Central memory CD4-positive, alpha-beta T cell (primary cell): ENCODE measurements at places on chromosomes 1 and 21.

DNA sequence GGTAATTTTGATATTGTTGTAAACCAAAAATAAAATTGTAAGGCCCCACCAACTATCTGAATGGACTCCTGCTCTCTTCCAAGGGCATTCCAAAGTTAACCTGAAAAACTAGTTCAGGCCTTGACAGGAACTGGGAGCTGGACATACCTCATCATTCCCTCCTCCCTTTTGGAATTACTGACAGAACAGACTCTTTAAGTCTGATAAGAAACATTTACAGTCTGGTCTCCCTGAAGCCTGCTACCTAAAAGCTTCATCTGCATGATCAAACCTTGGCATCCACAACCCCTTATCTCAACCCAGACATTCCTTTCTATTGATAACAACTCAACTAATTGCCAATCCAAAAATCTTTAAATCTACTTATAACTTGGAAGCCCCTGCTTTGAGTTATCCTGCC lies 123.8 kb downstream of the TLR5 start:
- no peak for DNase-seq

DNA sequence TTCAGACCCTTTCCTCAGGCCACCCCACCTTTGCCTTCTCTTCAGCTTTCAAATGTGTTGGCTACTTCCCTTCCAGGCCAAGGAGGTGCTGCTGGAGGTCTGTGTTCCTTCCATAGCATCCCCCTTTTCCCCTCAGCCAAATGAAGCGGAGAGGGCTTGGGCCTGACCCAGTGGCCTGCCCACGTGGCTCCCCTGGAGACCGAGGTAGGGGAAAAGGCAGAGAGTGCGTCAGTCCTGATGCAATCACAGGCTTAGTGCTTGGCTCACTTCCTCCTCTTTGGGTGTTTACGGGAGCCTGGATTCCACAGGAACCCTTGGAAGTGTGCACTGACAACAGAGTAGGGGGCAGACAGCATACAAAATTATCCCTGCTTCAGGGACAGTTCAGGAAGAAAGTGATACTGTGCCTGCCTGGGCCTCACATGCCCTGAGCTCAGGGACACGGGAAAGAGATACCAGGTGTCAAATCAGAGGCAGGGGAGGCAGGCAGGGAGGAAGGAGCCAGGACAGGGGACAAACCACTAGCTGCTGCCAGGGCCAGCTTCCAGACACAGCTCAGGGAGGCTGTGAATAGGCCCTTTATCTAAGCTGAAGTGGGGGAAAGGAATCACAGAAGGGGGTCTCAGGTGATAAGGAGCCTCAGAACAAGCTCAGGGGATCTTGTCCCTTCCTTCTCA lies 16.6 kb upstream of the PTP4A2 start:
- DNase-seq = no peak

DNA sequence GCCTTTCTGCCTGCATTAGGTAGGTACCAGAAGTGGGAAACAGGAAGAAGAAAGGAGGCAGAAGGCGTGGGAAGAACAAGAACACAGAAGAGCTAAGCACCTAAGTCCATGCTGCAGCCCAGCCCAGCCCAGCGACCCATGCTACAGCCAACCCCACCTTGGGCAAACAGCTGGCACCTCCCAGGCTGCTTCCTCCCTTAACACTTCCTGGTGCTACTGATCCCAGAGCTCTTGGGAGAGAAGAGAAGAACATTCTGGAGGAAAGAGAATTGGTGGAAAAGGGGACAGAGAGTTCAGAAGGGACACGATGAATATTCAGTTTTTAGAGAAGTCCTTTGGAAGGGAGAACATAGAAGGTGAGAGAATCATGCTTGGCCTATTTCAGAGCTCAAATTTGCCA lies 28.5 kb downstream of the PLEKHA6 start:
- no peak for DNase-seq

DNA sequence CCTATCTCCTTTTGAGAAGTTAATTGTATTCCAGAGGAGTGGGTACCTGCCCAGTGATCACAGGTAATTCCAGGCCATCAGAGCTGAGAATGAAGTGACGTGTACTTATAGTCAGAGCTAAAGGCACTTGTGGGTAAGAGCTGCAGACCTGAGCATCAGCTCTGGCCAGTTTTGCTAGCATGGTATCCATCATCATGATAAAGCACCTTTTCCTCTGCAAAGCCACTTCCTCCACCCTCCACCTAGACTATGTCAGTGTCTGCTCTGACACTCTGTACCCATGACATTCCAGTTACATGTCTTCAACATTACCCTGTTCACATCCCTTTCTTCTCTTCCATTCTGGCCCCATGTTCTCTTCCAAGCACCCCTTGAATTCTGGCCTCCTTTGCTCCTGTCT lies 157.3 kb downstream of the GRIK3 start:
- DNase-seq = no peak

GRCh38 chr1:12177999-12178441 lies 11.2 kb downstream of the TNFRSF1B start:
- DNase-seq = peak; percentile 94

DNA sequence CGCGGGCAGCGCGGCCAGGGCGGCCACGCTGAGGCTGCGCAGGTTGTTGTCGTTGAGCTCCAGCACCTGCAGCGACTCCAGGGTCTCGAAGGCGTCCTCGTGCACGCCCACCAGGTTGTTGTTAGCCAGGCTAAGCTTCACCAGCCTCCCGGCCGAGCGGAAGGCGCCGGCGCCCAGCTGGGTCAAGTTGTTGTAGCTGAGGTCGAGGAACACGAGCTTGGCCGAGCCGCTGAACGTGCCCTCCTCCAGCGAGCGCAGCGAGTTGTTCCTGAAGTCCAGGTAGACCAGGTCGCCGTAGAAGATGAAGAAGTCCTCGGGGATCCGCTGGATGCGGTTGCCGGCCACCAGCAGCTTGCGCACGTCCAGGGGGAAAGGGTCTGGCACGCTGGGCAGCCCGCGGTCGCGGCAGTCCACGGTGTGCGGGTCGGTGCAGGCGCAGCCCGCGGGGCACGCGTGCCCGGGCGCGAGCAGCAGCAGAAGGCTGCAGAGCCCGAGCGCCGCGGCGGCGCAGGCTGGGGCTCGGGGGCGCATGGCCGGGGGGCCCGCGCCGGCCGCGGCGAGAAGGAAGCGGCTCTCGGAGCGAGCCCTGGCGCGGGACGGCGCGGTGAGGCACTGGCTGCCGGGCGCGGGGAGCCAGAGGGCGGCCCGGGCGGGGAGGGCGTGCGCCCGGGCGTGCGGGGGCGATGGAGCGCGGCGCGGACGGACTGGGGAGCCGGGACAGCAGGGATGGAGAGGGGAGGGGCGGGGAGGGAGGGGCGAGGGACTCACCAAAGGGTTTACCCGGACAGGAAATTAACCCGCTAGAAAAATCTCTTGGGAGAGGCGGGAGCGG lies 524 bp downstream of the LRRC38 start:
- DNase-seq = no peak

DNA sequence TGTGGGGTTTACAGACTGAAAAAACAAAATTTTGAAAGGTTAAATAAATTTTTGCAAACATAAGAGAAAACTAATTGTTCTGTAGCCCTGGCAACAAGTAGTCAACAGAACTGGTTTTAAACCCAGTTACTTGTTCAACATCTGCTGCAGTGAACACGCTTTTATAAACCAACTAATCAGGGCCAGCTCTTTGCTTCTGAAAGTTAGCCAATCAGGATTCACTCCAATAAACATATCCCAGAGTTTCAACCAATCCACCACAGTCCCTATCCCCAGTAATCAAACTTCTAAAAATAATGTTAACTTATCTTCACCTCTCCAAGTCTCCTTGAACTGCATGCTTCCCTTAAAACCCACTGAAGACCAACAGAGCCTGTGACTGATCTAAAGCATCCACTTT lies 306.6 kb downstream of the CTH start:
- DNase-seq = no peak

DNA sequence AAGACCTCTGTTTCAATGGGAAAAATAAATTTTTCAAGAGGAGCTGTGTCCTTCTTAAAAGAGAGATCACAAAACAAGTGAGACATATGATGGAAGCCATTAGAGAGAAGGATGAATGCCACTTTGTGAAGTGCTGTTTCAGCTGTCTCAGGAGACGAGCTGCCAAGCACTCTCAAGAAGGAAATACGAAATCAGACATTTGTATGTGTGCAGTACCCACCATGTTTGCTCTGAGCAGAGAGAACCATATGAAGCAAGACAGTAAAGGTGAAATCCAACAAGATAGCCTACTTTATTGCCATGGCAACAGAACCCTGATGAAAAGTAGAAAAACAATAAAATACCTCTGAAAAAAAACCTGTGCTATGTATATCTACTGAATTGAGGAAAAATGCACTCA lies 168.1 kb downstream of the AMY1C start:
- DNase-seq = no peak

- DNase-seq = no peak
Measured at GRCh38 chr1:225817611-225818061, 7.7 kb downstream of the EPHX1 start.

GRCh38 chr1:60898413-60898812 lies 183.9 kb upstream of the NFIA start:
- DNase-seq = no peak

- no peak for DNase-seq
Measured at GRCh38 chr1:118290046-118290445, 105.0 kb upstream of the SPAG17 start.

DNA sequence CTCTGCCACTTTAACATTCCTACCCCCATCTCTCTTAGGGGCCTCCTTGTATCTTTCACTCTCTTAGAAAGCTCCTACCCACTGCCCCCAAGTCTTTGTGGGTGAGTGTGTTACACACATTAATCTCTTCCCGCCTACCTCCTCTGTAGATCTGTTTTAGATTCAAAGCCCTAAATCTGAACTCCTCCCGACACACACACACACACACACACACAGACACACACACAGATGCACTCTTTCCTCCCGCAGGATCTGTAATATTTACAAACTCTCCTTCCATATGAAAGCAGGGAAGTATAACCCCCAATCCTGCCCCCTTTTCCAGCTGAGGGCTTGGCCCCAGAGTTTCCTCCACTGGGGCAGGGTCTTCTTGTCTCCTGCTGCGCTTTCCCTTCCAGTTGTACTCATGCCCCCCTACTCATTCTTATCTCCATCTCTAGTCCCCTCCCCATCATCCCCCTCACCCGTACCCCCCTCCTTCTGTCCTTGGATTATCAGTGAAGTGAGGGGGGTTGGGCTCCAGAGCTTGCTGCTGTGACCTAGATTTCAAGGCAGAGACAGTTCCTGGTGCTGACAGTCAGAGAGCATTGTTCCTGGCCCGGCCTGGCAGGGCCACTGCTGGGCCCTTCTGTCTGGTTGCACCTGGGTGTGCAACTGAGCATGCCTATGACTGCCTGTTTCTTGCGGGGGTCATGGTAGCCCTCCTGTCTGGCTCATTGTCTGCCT lies 4.3 kb downstream of the PEA15 start:
- no peak for DNase-seq

DNA sequence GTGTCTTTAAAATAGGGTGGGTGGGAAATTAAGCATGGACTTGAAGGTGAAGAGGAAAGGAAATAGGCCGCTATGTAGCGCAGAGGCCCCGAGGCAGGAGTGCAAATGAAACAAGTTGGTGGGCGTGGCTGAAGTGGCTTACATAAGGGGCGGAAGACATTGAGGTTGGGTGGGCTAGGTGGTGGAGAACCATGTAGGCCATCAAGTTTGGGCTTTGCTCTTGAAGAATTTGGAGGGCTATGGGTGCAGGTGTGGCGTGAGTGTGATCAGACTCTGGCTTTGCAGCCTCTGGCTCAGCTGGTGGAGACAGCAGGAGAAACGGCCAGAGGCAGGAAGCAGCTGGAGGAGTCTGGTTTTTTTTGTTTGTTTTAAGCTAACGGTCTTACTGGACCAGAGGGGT lies 6.7 kb downstream of the SLFNL1 start:
- no peak for DNase-seq

- DNase-seq = no peak
Measured at GRCh38 chr1:171828794-171829193, 12.5 kb upstream of the DNM3 start.

DNA sequence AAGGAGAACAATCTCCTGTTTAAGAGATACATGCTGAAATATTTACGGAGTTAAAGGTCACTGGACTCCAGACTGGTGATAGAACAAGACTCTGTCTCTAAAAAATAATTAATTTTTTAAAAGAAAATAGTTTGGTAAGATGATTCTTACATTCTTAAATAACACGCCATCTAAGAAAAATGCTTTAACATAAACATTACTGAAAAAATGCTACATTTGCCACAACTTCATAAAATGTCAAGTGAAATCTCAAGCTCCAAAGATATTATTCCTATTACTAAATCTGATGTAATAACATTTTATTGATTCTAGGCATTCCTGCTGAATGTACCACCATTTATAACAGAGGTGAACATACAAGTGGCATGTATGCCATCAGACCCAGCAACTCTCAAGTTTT lies 4.1 kb downstream of the ANGPTL3 start:
- DNase-seq = no peak

DNA sequence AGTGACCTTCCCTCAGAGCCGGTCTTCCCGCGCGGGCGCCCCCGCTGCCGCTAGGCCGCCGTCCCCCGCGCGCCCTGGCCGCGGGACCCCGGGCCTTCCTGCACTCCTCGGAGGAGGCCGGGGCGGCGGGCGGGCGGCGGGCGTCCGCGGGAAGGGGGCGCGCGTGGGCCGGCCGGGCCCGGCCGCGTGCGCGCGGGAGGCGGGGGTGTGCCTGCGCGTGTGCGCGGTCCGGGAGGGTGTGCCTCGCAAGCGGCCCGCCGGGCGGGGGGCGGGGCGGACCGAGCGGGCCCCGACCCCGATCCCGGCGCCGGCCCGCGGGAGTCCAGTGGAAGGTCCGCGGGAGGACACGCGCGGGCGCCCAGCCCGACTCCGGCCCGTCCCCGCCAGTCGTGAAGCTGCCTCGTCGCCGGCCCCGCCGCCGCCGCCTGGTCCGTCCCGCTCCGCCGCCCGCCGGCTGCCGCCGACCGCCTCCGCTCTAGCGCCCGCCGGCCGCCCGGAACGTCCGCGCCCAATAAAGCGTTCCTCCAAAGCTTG lies 438 bp downstream of the MRPS6 start:
- DNase-seq = no peak

GRCh38 chr1:39407510-39407895 lies 83.9 kb upstream of the BMP8A start:
- DNase-seq = no peak

DNA sequence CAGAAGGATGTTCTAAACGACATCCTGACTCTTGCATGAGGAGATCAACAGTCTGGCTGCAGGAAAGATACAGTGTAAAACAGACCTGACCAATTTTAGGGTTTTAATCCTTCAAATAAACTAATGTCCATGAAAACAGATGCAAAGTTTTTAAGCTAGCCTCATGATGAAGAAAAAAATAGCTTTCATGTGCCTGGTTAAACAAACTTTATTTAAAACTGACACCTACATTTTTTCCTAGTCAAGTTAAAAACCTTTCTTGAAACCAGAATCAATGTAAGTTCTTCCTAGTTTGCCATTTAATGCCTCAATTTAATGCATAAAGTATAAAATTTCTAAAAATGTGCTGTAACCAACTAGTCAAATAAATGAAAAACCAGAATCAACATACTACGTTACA lies 2.9 kb downstream of the WDR26 start:
- no peak for DNase-seq

DNA sequence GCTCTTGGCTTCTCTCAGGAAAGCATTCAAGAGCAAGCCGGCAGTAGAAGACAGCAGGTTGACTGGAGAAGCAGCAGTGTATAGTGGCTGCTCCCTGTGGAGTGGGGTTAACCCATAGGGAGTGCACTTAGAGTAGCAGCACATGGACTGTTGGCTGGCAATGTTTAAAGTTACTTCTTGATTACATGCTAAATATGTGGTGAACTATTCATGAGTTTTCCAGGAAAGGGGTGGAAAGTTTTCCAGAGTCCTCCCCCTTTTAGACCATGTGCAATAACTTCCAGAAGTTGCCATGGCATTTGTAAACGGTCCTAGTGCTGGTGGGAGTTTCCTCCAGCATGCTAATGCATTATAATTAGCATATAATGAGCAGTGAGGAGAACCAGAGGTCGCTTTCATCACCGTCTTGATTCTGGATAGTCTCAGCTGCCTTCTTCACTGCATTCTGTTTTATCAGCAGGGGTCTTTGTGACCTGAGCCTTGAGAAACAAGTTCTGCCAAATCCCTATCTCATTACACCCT lies 131.8 kb downstream of the CCDC185 start:
- DNase-seq = no peak
